ENCODE measurements at places on chromosomes 11 and 22. TPM values are rescaled to one million over a fixed set of nuclear protein-coding genes. Genes with fewer than 3 reads are reported as not detected.

C11orf86 gene
- total RNA-seq, result 43.6 TPM

CHRNA10 gene
- 0.84 TPM for total RNA-seq

OR51A2 gene
- total RNA-seq, result not detected

TPBGL gene
- 0.22 TPM for total RNA-seq

TXN2 gene
- total RNA-seq, result 69.7 TPM

AMBRA1 gene
- 16.0 TPM for total RNA-seq

FIBIN gene
- not detected for total RNA-seq

ACAT1 gene
- total RNA-seq, result 61.7 TPM

STK33 gene
- 3.4 TPM for total RNA-seq

PRAME gene
- total RNA-seq, result 95.6 TPM

OR5AN1 gene
- not detected for total RNA-seq

APOL4 gene
- not detected for total RNA-seq

CSF2RB gene
- total RNA-seq, result not detected

SC5D gene
- 13.1 TPM for total RNA-seq

TMEM218 gene
- 25.5 TPM for total RNA-seq

BTG4 gene
- total RNA-seq, result 0.09 TPM

BAIAP2L2 gene
- total RNA-seq, result 4.3 TPM

CPT1B gene
- 15.7 TPM for total RNA-seq

HEPACAM gene
- not detected for total RNA-seq

TCN1 gene
- total RNA-seq, result 0.45 TPM

CALCA gene
- not detected for total RNA-seq

KMT5B gene
- 19.7 TPM for total RNA-seq

MRPL40 gene
- total RNA-seq, result 44.7 TPM

OVOL1 gene
- total RNA-seq, result not detected

GAS2 gene
- total RNA-seq, result 0.77 TPM

FREY1 gene
- 0.66 TPM for total RNA-seq
